ENCODE measurements at places on chromosomes 11 and 22.

DNA sequence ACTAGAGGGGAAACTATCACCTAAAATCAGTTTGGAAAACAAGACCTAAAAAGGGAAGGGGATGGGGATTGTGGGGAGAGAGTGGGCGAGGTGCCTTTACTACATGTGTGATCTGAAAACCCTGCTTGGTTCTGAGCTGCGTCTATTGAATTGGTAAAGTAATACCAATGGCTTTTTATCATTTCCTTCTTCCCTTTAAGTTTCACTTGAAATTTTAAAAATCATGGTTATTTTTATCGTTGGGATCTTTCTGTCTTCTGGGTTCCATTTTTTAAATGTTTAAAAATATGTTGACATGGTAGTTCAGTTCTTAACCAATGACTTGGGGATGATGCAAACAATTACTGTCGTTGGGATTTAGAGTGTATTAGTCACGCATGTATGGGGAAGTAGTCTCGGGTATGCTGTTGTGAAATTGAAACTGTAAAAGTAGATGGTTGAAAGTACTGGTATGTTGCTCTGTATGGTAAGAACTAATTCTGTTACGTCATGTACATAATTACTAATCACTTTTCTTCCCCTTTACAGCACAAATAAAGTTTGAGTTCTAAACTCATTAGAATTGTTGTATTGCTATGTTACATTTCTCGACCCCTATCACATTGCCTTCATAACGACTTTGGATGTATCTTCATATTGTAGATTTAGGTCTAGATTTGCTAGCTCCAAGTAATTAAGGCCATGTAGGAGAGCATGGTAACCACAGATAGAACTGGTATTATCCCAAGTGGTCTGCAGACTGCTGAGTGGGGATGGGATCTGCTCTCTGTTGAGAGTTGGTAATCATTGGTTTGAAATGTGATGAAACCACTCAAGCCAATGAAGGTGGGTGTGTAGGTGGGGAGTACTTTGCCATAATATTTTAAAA lies 3.6 kb downstream of the NEAT1 start:
- no peak for DNase-seq

GRCh38 chr11:104956528-104956927 lies 11.8 kb downstream of the CASP4 start:
- no peak for DNase-seq

- no peak for DNase-seq
Measured at GRCh38 chr22:39183991-39184585, 31.6 kb upstream of the CBX7 start.

DNA sequence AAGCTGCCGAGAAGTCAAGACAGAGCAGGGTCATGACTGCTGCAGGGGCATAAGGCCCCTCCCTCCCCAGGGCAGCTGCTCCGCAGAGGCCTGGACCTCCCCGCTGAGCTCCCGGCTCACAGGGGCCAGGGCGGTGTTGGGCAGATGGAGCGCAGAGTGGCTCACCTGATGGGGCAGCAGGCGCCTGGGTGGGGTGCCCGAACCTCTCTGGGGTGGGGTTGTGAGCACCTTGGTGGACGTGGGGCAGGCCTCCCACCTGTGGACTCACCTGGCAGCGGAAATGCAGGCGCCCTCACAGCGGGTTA lies 22.9 kb downstream of the MUC6 start:
- DNase-seq, result no peak

DNA sequence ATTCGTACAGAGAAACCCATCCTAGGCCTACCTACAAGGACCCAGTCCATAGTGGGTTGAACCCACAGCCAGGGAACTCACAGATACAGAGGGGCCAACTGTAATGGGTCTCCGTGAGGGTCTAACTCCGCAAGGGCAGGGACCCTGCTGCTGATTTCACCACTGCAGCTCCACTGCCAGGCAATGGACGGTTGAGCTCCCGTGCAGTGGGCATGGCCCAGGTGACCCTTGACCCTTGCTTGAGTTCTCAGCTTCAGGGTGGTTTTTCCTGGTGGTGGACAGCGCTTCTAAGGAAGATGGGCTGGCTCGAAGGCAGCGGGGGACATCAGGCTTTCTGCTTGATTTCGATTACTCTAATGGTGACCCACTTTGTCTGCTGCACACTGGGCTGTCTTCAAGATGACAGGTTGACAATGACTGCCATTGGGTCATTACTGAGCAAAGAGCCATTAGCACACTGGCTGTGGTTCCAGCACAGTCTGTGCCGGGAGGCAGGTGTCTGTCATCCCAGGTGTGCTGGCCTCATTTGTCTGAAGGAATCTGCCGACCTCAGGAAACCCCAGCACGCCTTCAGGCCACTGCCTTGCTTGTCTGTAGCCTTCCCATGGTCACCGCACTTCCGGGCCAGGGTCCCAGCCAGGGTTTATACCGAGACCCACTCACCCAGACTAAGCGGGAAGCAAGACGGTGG lies 3.7 kb upstream of the GAL start:
- no peak for DNase-seq

- DNase-seq, result no peak
Measured at GRCh38 chr22:27637604-27638003, 164.0 kb downstream of the MN1 start.

DNA sequence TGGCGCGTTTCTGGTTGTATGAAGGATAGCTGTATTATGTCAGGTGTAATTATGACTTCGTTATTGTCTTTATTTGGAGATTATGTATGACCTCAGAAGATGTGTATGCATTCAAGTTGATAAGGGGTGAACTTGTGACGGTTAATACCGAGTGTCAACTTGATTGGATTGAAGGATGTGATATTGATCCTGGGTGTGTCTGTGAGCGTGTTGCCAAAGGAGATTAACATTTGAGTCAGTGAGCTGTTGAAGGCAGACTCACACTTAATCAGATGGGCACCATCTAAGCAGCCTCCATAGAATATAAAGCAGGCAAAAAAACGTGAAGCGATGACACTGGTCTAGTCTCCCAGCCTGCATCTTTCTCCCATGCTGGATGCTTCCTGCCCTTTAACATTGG lies 15.3 kb upstream of the CD82 start:
- no peak for DNase-seq

GRCh38 chr22:22462813-22463567 lies 45.6 kb downstream of the ZNF280B start:
- DNase-seq, result no peak

DNA sequence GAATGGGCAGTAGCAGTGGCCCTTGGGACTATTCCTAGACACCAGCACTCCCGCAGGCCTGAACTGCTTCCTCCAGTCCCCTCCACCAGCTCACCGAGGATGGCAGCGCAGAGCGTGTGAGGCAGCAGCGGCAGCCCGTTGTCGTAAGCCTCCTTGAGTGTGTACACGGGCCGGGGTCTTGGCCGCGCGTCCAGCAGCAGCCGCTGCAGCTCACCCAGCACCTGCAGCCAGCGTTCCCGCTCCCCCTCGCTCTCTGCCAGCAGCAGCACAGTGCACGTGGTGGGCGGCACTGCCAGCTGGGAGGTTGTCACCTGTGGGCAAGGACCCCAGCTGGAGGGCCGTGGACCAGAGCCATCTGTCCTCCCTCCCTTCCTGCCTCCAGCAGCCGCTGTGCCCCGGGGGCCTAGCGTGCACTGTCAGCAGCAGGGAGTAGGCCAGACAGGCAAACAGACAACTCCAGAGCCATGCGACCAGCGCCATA lies 13.0 kb downstream of the CDC42BPG start:
- DNase-seq, result no peak

- no peak for DNase-seq
Measured at GRCh38 chr11:101321222-101321621, 191.6 kb upstream of the PGR start.

GRCh38 chr22:40694411-40694810 lies 15.1 kb downstream of the MCHR1 start:
- no peak for DNase-seq

- DNase-seq, result no peak
Measured at GRCh38 chr11:83611031-83611430, 324.9 kb upstream of the CCDC90B start.

- DNase-seq, result no peak
Measured at GRCh38 chr11:101848262-101848661, 66.5 kb upstream of the CEP126 start.

- no peak for DNase-seq
Measured at GRCh38 chr11:44944853-44945235, 5.8 kb downstream of the TP53I11 start.

DNA sequence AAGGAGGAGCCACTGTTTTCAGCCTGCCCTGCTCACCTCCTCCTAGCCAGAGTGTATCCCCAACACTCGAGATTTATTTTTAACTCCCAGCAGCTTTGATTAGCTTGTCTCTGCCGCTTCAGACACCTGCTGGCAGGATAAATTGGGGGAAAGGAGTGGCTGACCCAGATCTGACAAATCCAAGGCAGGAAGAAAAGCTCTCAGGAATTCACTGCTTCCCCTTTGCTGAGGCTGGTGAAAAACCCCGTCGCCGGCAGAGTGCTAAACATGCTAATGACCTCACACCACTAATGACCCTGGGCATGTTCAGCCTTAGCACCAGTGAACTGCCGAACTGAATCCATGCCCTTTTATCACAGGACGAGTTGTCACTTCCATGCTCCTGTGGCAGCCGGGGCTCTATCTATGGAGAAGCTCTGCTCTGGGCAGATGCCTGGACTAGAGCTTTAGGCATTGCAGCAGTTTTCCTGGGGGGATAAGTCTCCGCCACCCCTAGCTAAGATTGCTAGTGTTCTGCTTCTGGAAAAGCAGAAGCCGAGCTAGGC lies 52.2 kb downstream of the FEZ1 start:
- DNase-seq, result no peak

GRCh38 chr22:36422287-36423014 lies 34.7 kb upstream of the MYH9 start:
- no peak for DNase-seq

DNA sequence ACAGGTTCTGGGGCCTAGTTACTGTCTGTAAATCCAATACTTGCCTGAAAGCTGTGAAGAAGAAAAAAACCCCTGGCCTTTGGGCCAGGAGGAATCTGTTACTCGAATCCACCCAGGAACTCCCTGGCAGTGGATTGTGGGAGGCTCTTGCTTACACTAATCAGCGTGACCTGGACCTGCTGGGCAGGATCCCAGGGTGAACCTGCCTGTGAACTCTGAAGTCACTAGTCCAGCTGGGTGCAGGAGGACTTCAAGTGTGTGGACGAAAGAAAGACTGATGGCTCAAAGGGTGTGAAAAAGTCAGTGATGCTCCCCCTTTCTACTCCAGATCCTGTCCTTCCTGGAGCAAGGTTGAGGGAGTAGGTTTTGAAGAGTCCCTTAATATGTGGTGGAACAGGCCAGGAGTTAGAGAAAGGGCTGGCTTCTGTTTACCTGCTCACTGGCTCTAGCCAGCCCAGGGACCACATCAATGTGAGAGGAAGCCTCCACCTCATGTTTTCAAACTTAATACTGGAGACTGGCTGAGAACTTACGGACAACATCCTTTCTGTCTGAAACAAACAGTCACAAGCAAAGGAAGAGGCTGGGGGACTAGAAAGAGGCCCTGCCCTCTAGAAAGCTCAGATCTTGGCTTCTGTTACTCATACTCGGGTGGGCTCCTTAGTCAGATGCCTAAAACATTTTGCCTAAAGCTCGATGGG lies 13.5 kb downstream of the PIK3IP1 start:
- peak; percentile 83 for DNase-seq

DNA sequence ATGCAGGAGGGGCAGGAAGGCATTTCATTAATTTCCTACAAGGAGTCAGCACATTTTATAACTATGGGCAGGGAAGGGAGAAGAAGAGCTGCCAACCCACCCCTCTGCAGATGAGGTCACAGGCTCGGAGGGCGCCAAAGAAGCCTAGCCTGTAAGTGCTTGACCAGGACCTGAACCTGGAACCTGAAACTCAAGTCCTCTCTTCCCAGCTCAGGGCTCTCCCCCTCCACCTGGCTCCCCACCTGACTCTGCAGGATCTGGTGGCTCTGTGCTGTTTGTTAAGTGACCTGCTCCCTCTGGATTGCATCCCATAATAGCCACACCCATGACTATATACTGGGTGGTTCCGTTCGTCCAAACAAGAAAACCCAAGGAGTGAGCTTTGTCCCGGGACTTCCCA lies 27.3 kb downstream of the SCGB1A1 start:
- DNase-seq, result no peak

- peak; percentile 96 for DNase-seq
Measured at GRCh38 chr11:118928101-118928869, 2.6 kb upstream of the BCL9L start.

DNA sequence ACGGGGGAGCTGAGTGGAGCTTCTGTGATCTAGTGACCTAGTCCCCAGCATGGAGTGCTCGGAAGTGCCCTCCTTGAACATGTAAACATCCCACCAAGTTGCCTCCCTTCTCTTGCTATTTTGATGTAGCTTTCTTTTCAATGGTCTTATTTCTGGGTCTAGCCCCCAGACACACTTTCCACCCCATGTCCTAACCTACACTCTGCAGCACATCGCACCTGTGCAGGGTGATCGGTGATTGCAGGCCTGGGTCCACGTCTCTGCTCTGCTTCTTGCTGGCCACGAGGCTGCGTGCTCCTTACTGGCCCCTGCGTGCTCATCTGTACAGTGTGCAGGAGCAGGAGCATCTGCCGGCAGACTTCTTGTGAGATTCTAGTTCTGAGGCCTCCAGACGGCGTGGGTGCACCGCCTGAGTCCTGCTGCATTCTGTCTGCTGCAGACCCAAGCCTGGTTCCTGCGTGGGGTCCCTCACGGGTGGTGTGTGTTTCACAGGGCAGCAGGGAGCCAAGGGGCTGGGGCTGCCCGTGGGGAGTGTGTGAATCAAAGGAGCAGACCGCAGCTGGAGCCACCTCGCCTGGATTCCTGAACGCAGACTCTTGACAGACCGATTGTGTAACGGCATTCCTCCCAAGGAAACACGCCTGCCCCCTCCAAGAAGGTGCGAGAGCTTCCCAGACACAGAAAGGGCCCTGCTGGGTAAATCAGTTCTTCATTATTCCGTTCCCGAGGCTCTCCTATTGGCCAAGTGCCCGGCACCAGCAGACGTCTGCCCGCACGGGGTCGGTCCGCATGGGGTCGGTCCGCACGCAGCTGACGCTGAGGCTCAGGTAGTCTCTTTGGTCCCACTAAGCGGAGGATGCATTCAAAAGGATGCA lies 44.4 kb upstream of the MYEOV start:
- no peak for DNase-seq

DNA sequence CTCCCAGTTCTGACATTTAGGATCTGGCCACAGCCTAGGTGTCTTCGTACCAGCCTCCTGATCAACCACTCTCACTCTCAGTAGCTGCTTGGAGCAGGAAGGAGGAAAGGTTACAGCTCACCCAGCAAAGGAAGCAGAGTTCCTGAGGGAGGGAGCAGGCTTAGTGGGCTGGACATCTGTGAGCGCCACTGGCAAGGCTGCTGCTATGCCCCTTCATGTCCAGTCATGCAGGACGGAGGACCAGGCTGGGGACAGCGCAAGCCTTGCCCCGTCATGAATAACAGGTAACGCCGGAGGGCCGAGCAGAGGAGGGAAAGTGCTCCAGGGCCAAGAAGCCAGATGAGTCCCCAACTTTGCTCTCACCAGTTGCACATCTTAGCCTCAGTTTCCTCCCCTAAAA lies 25.8 kb downstream of the TPST2 start:
- no peak for DNase-seq

- DNase-seq, result peak; percentile 10
Measured at GRCh38 chr11:105100206-105100605, 39.4 kb downstream of the CARD18 start.

- no peak for DNase-seq
Measured at GRCh38 chr11:16155448-16155847, 200.9 kb downstream of the SOX6 start.

GRCh38 chr22:39989633-39990032 lies 5.1 kb upstream of the FAM83F start:
- DNase-seq, result no peak
